ENCODE measurements at places on chromosomes 6 and 20. TPM values are rescaled to one million over a fixed set of nuclear protein-coding genes. Genes with fewer than 3 reads are reported as not detected.
A peak's percentile ranks its signal among the peaks of the same experiment; 100 is the strongest.

- no peak for DNase-seq
These were observed 231.6 kb downstream of the FNDC1 start for GRCh38 chr6:159400826-159401225.

- no peak for DNase-seq
These were observed 111.9 kb downstream of the TBC1D7 start for GRCh38 chr6:13216236-13217014.

DNA sequence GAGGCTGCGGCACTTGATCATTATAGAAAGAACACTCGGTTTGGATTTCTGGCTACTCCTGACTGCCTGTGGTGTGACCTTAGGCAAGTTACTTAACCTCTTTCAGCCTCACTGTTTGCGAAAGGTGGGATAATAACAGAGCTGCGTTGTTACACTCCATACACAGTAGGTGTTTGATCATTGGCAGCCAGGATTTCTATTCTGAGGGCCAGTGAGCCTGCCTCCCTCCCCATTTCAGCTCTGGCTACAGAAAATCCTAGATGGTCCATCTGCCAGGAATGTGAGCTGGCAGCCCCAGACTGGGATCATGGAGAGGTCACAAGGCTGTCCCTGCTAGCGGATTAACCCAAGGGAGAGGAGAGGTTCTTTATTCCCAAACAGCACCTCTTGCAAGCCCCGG is 2.7 kb downstream of the KCNB1 start:
- no peak for DNase-seq

GRCh38 chr20:37762716-37763485 is 69.1 kb downstream of the CTNNBL1 start:
- DNase-seq = no peak

- DNase-seq = peak; percentile 44
These were observed 15.4 kb downstream of the UNC93A start for GRCh38 chr6:167306401-167306998.

GRCh38 chr6:143504369-143504768 is 7.2 kb downstream of the FUCA2 start:
- DNase-seq = no peak

- DNase-seq = no peak
These were observed 28.8 kb downstream of the PDE7B start for GRCh38 chr6:135880066-135880972.

DNA sequence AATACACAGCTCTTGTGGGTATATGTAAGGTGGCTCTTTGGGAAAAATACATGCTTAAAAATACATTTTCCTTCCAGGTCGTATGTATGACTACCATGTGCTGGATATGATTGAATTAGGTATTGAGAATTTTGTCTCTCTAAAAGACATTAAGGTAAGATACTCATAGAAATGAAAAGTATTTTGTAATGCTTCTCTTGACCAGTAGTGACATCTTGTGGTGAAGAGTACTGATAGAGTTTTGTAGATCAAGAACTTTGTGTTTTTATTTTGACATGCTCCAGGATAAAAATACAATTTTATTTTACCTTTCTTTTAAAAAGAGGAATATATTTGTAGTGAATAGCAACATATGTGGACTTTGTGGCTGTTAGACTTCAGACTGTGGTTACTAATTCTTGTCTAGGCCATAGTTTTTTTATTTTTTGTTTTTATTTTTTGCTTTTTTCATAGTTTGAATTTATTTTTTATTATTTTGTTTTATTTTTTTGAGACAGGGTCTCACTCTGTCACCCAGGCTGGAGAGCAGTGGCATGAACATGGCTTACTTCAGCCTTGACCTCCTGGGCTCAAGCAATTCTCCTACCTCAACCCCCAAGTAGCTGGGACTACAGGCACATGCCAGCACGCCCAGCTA is 17.9 kb downstream of the RPF2 start:
- DNase-seq = no peak

Gene SCUBE3
- 0.45 TPM for total RNA-seq

Gene SPO11
- not detected for total RNA-seq

Gene ISM1
- not detected for total RNA-seq

Gene HLA-DQB2
- not detected for total RNA-seq

Gene CD93
- total RNA-seq = not detected

Gene BHLHE23
- total RNA-seq = 2.1 TPM

Gene SUN5
- total RNA-seq = not detected

Measured in H7 (cell line).